ENCODE measurements at places on chromosomes 13 and 19.

- DNase-seq = no peak
Observed at GRCh38 chr13:32214071-32214470, 101.1 kb downstream of the ZAR1L start.

- no peak for DNase-seq
Observed at GRCh38 chr19:40923934-40924391, 41.9 kb upstream of the CYP2A7 start.

- DNase-seq = peak; percentile 53
Observed at GRCh38 chr19:39328046-39328705, 7.5 kb upstream of the LRFN1 start.

DNA sequence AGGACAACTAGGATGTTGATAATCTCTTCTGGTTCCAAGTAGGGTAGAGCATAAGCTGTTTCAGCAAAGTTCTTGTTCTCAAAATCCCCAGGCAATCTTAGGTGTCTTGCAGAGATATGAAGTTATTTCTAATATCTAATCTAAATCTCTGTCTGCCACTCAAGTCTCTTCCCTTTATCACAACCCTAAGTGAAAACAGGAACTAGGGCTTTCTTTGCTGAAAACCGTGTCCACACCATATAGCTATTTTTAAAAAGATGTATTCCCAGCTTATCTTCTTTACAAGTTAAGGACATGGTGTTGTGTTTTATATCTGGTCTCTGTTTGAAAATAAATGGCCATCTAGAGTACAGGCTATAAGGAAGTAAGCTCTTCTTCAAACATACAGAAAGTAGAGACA is 11.3 kb upstream of the RNASEH2B start:
- DNase-seq = no peak

GRCh38 chr19:39557811-39558623 is 18.1 kb upstream of the EID2 start:
- DNase-seq = peak; percentile 86

- DNase-seq = peak; percentile 13
Observed at GRCh38 chr13:109121826-109122225, 492.4 kb downstream of the MYO16 start.

DNA sequence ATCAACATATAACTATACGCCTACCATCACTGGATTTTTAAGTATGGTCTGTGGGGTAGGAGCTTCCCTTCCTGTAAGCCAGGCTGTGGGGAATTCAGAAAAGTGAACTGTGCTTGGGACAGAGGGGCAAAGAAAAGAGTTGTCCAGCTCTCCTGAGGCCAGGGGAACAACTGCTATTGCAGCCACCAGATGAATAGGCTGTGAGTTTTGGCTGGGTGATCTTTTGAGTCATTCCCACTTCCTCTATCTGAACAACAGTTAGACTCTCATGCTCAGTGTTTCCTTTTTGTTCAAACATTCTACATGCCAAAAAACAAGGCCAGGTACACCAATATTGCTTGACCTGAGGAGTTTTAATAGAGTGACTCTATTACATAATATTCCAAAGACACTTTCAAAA is 426.2 kb upstream of the DACH1 start:
- DNase-seq = no peak

- DNase-seq = no peak
Observed at GRCh38 chr13:29878101-29878500, 27.7 kb upstream of the UBL3 start.

GRCh38 chr19:9309974-9310446 is 372 bp upstream of the ZNF699 start:
- DNase-seq = peak; percentile 91

GRCh38 chr19:3467437-3468198 is 12.7 kb downstream of the SMIM24 start:
- no peak for DNase-seq

- DNase-seq = no peak
Observed at GRCh38 chr19:1237027-1237659, 662 bp downstream of the CBARP start.

DNA sequence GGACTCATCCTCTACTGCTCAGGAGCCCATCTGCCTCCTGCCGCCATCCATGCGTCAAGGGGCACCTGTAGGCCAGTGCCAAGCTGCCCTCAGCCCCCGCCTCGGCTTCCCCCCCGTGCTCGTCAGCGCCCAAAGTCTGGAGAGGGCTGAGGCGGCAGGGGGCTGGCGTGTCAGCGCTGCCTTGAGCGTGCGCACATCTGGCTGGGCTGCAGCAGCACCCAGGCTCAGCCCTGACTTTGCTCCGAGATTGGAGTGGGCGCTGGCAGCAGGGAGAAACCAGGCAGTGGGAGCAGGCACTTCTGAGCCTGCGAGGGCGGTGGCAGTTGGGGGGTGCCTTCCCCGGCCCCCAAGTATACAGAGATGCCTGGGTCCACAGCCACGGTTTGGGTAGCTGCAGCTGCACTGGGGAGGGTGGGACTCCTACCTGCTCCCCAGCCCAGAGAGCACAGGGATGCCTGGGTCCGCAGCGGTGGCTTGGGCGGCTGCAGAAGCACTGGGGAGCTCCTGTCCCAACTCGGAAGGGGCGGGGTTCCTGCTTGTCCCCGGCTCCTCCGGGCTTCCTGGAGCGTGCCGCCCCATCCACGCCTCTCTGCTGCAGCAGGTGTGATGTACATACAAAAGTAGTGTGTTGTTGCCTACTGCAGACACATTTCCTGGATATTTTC is 44.8 kb upstream of the LPAR6 start:
- no peak for DNase-seq

GRCh38 chr13:24152292-24153214 is 8.0 kb upstream of the SPATA13 start:
- DNase-seq = peak; percentile 6

DNA sequence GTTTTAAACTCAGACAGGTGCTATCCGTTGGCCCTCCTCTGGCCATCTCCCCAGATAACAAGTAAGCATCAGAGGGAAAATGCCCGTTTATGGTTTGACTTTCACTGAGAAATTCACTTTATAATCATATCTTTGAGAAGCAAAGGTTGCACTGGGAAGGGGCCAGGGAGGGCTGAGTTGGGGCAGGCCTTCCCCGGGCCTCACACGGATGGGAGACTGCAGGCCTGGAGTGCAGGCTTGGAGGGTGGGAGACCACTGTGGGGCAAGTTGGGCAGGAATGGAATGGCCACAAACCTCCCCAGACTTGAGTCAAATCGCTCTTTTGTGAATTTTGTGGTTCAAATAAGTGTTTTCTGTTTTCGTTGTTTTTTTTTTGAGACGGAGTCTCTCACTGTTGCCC is 451.7 kb downstream of the TSHZ3 start:
- no peak for DNase-seq

- DNase-seq = no peak
Observed at GRCh38 chr13:30796631-30797601, 61.6 kb downstream of the ALOX5AP start.

Measured in NCI-H526 (cell line).